Stimulated activated CD8-positive, alpha-beta memory T cell treated with anti-CD3 and anti-CD28 coated beads, Interleukin-4, amount 100 ng/mL, for 1 hour (primary cell): ENCODE measurements at places on chromosomes 7 and 10.

DNA sequence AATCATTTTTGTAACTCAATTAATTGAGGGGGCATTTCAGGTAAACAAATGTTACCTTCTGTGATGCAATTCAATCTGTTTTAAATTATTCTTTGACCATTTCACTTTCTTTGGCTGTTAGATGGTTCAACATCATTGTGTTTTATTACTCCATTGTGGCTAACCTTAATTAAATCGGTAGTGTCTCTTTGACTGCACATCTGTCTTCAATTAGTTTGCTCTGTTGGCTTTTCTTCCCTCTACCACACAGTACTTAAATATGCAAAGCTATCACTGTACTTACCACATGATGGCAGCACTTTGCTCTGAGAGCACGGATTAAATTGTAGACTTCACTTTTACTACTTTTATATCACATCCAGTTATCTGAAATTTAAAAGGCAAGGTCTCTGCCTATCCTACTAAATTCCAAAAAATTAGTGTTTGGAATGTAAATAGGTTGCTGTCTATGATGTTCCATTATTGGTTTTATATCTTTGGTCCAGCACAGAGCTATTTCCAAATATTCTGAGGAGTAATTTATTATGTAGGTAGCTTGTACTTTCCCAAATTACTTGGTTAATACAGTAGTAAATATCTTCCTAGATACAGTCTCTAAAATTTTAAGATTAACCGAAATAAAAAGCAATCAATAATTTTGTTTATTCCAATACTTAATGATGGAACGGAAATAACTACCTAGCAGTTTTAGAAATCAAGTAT, 352.0 kb downstream of the PCLO start:
- DNase-seq: no peak

DNA sequence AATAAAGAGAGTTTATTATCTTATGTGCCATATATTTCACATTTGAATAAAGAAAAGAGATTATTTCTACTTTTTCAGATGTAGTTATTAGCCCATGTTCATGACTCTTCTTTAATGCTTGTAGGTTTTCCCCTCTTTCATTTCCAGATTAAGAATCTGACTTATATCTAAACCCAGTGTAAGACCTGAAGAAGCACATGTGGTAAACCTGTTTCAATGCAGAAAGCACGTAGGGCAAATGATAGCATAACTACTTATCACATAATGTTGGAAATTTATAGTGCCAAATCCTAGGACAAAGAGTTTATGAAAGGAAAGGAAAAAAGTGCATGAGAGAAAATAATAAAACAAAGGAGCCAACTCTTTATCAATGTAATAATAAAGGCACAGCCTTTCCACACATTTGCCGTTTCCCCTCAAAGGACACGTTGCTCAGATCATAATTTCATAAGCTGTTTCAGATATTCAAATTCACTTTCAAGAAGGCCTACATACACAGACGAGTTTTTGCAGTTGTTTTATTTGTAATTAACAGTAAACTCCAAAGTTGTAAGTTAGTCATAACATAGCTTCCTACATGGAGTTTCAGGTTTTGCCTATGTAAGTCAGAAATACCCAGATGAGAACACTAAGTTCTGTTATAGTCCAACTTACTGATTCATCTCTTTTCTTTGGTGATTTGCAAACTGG, 88.8 kb upstream of the MDFIC start:
- no peak for DNase-seq

DNA sequence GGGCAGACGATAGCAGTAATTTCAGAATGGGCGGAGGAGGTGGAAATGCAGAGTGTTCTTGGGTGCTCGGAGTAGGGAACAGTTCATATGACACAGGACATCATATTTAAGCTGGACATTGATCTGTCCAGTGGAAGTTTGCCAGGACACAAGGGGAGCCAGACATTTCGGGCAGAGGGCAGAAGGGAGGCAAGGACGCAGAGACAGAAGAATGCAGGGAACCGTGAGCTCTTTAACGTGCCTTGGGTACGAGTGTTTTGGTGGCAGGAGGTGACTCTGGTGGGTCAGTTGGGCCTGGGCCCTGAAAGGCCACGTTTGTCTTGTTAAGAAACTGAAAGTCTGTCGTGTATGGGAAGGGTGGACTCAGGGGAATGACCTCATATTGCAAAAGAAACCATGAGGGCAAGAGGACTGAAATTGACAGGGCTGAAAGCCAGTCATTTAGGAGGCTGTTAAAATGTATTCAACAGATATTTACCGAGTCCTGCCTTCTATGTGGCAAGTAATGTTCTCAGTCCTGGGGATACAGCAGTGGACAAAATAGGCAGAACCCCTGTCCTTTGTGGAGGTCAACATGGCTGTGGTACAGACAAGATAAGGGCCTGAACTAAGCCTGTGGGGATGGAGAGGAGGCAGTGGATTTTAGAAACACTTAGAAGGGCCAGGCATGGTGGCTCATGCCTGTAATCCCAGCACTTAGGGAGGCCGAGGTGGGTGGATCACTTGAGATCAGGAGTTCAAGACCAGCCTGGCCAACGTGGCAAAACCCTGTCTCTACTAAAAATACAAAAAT, 2.2 kb downstream of the OPTN start:
- DNase-seq: no peak

- DNase-seq: no peak
These were observed 225.0 kb downstream of the CELF2 start for GRCh38 chr10:11242443-11243387.

- DNase-seq: no peak
These were observed 418.1 kb downstream of the GFRA1 start for GRCh38 chr10:115854740-115855435.

GRCh38 chr10:7408291-7409044, 2.4 kb downstream of the SFMBT2 start:
- no peak for DNase-seq

- DNase-seq: no peak
These were observed at the start of gene TMEM176A for GRCh38 chr7:150800581-150801241. Gene TMEM176A, plus strand, starts transcription at chr7:150800769. Its CDS starts 782 bp downstream, at chr7:150801551.

GRCh38 chr7:152891160-152891621, 131.6 kb downstream of the ACTR3B start:
- no peak for DNase-seq

GRCh38 chr7:142717453-142717852, 31.8 kb upstream of the PRSS1 start:
- DNase-seq: no peak

GRCh38 chr7:152869677-152870051, 110.1 kb downstream of the ACTR3B start:
- DNase-seq: no peak

GRCh38 chr10:104487794-104488438, 134.3 kb downstream of the CFAP58 start:
- DNase-seq: no peak

- DNase-seq: no peak
These were observed 49.7 kb upstream of the TARP start for GRCh38 chr7:38323156-38323555.

DNA sequence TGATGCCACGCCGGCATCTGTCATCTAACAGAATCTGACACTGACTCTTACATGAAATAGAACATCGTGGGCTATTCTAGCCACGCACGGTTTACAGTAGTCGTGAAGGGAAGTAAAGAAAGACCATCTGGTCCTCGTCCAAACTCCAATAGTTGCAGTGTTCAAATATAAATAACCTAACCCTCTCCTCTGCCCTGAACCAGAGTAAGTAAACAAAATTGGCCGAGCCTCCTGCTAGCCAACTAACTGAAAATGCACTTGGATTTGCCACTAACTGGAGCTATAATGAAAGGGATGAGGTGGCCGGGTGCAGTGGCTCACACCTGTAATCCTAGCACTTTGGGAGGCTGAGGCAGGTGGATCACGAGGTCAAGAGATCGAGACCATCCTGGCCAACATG, 29.5 kb upstream of the ZC3HAV1L start:
- DNase-seq: no peak

DNA sequence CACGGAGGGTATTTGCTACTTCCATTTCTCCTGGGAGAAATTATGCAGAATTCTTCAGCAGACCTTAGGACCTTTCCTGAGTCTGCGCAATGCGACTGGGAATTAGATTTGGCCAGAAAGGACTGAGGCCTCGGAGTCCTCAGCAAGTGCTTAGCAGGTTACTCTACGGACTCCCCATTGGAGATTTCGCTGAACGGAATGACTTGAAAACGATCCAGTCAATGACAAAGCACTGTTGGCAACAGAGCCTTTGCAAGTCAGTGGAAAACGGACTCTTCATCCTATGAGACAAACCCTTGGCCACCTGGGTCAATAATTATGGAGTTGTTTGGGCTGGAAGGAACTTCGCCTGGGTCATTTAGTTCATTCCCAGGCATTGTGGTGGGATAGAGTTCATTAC, 107.4 kb downstream of the FAM204A start:
- no peak for DNase-seq

GRCh38 chr10:132714096-132714985, 71.6 kb downstream of the NKX6-2 start:
- DNase-seq: no peak

- DNase-seq: no peak
These were observed 278.0 kb downstream of the TNS3 start for GRCh38 chr7:47303695-47304453.

DNA sequence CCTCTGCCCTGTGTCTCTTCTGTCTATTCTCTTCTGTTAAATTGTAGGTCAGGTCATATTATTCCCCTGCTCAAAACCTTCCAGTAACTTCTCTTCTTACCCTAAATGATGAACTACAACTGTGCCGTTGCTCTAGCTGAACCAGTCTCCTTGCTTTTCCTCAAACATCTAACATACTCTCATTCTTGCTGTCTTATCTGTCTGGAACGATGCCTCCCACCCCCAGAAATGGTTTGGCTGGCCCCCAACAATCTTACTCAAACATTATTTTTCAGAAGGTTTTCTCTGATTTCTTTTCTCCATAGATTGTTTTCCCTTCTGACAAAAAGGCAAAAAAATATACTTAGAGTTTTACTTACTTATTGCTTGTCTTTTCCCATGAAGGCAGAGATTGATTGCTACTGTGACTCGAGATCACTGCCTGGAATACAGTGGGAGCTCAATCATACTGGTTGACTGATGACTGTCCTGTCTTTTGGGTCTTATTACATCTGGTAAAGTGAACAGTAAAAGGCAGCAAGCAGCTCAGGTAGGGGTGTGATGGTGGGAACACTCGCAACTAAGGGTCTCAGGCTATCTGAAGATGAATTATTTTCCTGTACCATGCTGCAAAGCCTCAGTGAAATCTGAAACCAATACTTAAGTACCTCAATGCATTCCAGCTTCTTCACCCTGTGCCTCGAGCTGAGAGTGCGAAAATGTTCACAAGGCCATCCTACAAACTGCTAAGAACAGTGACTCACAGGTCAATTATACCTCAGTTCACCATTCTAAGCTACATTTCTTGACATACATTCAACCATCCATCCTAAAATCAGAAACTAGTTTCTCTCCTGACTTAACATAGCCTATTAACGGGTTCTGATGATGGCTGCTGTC, 67.6 kb downstream of the DNMBP start:
- no peak for DNase-seq

- no peak for DNase-seq
These were observed 14.9 kb downstream of the DYDC2 start for GRCh38 chr10:80371467-80371866.

GRCh38 chr7:78134256-78134655, 335.7 kb downstream of the PHTF2 start:
- DNase-seq: no peak

GRCh38 chr10:69899727-69900595, 98.3 kb downstream of the COL13A1 start:
- no peak for DNase-seq

GRCh38 chr7:99557196-99557607, 1.2 kb upstream of the ZNF655 start:
- no peak for DNase-seq

- DNase-seq: no peak
These were observed 324.3 kb downstream of the DNAJB6 start for GRCh38 chr7:157660971-157661610.

DNA sequence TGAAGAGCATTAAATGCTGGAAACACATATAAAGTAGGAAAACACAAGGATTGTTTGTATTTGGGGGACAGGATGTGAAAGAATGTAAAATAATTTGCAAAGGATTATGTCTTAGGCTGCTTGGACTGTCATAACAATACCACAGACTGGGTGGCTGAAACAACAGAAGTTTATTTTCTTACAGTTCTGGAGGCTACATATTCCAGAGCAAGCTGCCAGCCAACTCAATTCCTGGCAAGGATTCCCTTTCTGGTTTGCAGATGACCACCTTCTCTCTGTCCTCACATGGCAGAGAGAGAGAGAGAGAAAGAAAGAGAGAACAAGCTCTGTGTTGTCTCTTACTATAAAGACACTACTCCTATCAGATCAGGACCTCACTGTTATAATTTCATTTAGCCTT, 8.8 kb upstream of the LAMB4 start:
- DNase-seq: no peak

- no peak for DNase-seq
These were observed 28.6 kb upstream of the SHH start for GRCh38 chr7:155840909-155841308.

DNA sequence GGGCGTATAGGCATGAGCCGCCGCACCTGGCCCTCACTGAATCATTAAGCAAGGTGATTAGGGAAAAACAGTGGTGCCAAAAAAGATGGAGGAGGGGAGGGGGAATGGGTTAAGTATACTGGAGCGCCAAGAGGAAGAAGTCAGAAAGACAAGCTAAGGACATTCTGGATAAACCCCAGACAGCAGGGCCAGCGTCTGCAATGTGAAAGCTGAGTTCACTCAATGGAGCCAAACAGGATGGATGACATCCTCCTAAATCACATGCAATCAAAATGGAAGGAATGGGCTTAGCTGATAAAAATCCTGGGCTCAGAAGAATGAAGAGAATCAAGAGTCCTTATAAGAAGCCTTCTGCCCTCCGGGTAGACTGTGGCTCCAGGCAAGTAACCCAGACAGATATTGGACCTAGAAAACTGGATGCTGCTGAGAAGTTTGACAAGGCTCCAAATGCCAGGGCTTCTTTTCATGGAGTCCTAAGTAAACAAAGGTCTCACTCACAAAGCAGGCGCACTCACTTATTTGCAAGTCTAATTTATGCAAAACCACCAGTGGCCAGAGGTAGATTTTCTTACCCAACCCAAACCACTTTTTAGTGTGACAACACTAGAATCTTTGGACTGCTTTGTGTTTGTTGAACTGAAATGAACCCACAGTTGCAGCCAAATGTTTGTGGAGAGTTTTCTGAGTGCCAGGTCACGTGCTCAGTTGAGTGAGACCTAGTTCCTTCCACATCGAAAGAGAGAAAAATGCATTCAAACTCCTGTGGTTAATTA, 519.1 kb upstream of the AUTS2 start:
- DNase-seq: no peak

GRCh38 chr7:30739691-30740090, 12.2 kb upstream of the INMT start:
- DNase-seq: no peak

DNA sequence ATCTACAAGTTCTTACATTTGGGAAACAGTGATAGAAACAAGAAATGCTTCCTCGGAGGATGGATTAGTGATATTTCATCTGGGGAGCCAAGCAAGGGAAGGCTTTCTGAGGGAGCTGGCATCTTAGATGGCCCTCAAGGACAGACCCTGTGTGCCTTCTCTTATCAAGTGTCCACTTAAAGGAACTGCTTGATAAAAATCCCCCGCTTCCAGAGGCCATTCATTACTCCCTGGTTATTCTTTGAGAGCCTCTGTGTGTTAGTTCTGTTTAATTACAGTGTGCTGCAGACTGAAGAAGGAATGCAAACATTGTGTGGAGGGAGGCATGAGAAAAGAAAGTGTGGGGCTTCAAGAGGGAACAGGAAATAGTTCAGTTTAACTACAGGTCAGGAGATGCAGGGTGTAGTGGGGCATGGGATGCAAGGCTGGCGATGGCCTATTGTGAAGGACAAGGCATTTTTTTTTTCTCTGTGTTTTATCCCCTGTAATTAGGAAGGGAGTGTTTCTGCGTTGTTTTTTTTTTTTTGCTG, 145.4 kb downstream of the SNX10 start:
- DNase-seq: no peak

- no peak for DNase-seq
These were observed 3.9 kb downstream of the GRID1 start for GRCh38 chr10:86362586-86363183.
